ENCODE measurements at places on chromosomes 2 and 18.

GRCh38 chr2:68824831-68825230 lies 46.4 kb downstream of the BMP10 start:
- no peak for DNase-seq

GRCh38 chr2:54310311-54310710 lies 54.3 kb upstream of the TSPYL6 start:
- no peak for DNase-seq

DNA sequence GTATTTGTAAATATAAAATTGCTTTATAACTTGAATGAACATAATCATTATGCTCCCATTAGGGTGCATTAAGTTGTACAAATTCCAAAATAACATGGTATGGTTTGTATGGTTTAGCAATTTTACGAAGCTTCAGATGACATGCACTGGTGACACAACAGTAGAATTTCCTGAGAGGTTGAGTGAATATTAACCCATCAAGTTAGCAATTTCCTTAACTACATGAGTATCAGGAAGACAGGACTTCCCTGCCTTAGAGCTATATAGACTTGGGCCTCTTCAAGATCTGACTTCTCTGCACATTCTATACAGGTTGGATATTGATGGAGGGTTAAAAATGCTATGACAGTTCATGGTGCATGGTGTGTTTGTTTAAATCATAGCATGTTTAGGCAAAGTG lies 60.2 kb downstream of the ZC3H6 start:
- DNase-seq = no peak

DNA sequence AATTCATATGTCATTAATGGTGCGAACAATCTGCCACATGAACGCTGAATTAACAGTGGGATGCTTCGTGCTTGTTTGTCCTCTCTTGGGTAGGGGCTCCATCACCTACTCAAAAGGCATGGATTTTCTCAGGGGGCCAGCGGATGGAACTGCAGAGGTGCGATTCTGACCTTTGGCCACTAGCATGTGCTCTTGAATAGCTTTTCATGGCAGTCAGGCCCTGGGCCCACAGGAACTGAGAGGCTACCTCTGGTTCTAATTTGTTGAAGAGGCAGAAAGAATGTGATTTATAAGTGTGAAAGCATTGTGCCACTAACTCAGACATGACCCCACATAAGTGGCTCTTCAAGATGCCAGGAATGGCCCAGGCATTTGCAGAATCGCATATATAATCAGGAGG lies 283.2 kb downstream of the INSIG2 start:
- DNase-seq = peak; percentile 19

DNA sequence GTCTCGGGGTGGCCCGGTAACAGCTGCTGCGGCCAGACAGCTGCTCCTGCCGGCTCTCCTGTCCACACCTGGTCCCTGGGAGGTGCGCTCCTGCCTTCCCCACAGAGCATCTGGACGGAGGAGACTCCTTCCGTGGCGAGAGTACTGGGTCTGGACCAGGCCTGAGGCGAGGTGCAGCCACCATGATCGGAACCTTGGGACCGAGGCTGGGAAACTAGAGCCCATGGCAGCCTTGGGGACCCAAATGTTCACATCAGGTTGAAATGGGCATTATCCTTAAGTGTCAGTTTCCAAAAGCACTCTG lies 628 bp downstream of the GIGYF2 start:
- no peak for DNase-seq

- no peak for DNase-seq
These were observed 3.5 kb downstream of the RNF149 start for GRCh38 chr2:101305035-101305434.

DNA sequence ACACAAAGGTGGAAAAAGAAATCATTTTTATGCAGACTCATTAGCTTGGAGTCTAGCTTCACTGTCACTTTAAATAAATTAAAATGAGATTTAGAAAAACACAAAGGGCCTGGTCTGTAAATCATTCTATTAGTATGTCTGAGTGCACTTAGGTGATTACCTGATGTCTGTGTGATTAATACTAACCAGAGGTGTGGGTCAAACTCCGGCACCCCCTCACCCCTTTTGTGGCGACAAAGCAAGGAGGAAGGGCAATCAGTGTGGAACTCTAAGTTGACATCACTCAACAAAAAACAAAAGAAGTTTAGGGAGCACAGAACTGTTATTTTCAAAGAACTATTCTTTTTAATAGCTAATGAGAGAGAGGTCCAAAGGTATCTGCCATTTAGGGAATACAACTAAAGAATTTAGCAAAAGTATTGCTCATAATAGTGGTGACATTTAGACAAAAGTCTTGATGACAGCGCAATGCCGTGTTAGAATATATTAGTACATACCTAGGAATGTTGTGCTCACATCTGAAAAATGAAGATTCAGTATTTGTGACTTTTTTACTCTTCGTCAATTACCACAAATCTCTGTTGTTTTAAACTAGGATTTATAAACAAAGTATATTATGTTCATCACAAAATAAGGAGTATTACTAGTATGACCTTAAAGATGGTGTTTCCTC lies 66.3 kb downstream of the ZEB2 start:
- no peak for DNase-seq

GRCh38 chr2:157932480-157933159 lies 56.5 kb upstream of the ACVR1 start:
- no peak for DNase-seq

GRCh38 chr2:166361351-166362153 lies 14.2 kb downstream of the SCN9A start:
- peak; percentile 26 for DNase-seq

GRCh38 chr2:196839574-196839973 lies 30.4 kb upstream of the C2orf66 start:
- DNase-seq = no peak

- no peak for DNase-seq
These were observed 44.5 kb downstream of the EML6 start for GRCh38 chr2:54767921-54768320.

- no peak for DNase-seq
These were observed 31.4 kb downstream of the HEATR5B start for GRCh38 chr2:37052600-37053332.

- DNase-seq = no peak
These were observed 72.2 kb upstream of the RBM44 start for GRCh38 chr2:237726401-237726830.

- no peak for DNase-seq
These were observed 44.1 kb upstream of the SIX3 start for GRCh38 chr2:44897406-44897805.

Data from HCT116 (cell line).